ENCODE measurements at places on chromosomes 13 and 19. TPM values are rescaled to one million over a fixed set of nuclear protein-coding genes. Genes with fewer than 3 reads are reported as not detected.
A peak's percentile ranks its signal among the peaks of the same experiment; 100 is the strongest.

DNA sequence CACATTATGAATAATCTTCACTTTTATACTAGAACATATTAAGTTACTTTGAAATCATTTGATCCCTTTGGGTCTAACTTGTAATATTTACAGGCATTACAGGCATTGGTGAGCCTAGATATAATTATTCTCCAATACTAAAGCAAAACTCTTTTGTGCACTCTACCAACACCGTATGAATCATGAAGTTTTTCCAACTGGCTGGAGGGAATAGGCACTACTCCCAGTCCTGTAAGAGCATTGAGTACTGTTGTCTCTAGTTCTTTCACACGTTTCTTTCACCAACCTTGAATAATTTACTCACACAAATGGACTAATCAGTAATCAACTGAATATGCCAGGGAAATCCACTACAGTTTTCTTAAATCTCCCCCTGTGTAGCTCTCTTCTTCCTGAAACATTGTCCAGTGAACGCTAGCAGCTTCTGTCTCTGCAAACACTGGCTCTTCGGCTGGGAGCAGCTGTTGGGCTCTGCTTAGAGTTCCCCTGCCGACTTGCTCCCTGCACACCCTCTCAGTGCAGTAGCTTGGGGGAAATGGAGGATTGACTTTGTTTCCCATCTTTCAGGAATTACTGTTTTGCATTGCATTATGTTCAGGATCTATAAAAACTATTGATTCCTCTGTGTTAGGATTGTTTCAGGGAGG, 476.7 kb downstream of the RFC3 start:
- no peaks in the 10 kb centered on the region for H3K36me3 ChIP-seq
- H3K4me1 ChIP-seq, result no peaks in the 10 kb centered on the region
- H3K27ac ChIP-seq, result no peak overlapping the region
- H3K4me3 ChIP-seq, result no peak overlapping the region

- H3K36me3 ChIP-seq, result peaks cover 93% of the 10 kb centered on the region
- H3K4me1 ChIP-seq, result no peaks in the 10 kb centered on the region
- no peak overlapping the region for H3K4me3 ChIP-seq
- no peaks in the 10 kb centered on the region for H3K27me3 ChIP-seq
- no peak overlapping the region for H3K27ac ChIP-seq
These were observed 18.4 kb upstream of the MYDGF start for GRCh38 chr19:4688587-4688986.

The UPK1A gene
- total RNA-seq, result not detected

The SEMA6B gene
- total RNA-seq, result 20.3 TPM

The ZNF497 gene
- 1.4 TPM for total RNA-seq

The ZFR2 gene
- 0.55 TPM for total RNA-seq

- DNase-seq, result no peak
- no peak overlapping the region for H3K4me3 ChIP-seq
- no peaks in the 10 kb centered on the region for H3K36me3 ChIP-seq
- H3K27me3 ChIP-seq, result no peaks in the 10 kb centered on the region
- H3K27ac ChIP-seq, result no peak overlapping the region
These were observed 178.3 kb downstream of the EFNB2 start for GRCh38 chr13:106357198-106357597.

GRCh38 chr13:28370448-28370847, 124.5 kb downstream of the FLT1 start:
- no peaks in the 10 kb centered on the region for H3K4me1 ChIP-seq
- H3K27me3 ChIP-seq, result no peaks in the 10 kb centered on the region

The ZNF225 gene
- total RNA-seq, result 5.8 TPM

GRCh38 chr13:110877737-110878258, 37.1 kb downstream of the ANKRD10 start:
- no peak for DNase-seq
- no peak overlapping the region for H3K27ac ChIP-seq
- no peak overlapping the region for H3K4me3 ChIP-seq
- H3K27me3 ChIP-seq, result no peaks in the 10 kb centered on the region
- H3K36me3 ChIP-seq, result no peaks in the 10 kb centered on the region

DNA sequence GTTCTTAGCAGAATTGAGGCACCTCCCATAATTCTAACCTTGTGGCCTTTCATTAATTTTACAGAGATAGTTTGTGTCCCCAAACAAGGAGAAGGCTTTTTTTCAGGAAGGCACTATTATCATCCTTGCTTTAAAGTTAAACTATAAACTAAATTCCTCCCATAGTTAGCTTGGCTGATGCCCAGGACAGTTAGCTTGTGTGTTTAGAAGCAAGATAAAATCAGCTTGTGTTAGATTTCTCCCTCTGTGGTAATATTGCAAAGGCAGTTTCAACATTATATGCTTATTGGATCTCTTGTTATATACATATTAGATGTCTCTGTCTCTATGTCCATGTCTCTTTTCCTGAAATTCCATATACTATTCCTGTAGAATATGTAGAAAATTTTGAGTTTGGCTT, 342.7 kb downstream of the TBC1D4 start:
- no peak for DNase-seq
- no peaks in the 10 kb centered on the region for H3K4me1 ChIP-seq
- H3K27ac ChIP-seq, result no peak overlapping the region
- H3K4me3 ChIP-seq, result no peak overlapping the region
- no peaks in the 10 kb centered on the region for H3K36me3 ChIP-seq
- no peaks in the 10 kb centered on the region for H3K27me3 ChIP-seq

DNA sequence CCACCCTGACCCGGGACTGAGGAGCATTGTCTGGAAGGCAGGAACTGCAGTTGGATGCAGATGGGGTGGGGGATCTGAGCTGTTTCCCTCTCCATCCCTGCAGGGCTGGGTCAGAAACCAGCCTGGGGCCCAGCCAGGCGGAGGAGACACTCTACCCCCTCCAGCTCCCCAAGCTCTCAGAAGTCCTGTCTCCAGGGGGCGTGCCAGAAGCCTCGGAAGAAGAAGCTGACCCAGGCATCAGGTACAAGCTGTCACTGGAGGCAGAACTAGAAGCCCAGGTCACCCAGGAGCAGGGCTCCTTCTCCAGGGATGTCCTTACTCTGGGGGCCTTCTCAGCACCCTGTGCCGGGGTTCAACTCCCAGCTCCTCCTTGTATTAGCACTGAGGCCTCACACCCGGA, 15.5 kb downstream of the SIX5 start:
- DNase-seq, result no peak
- H3K27me3 ChIP-seq, result no peaks in the 10 kb centered on the region
- no peaks in the 10 kb centered on the region for H3K4me1 ChIP-seq

GRCh38 chr13:27980280-27980998, 8.1 kb downstream of the URAD start:
- H3K4me1 ChIP-seq, result no peaks in the 10 kb centered on the region
- H3K27ac ChIP-seq, result no peak overlapping the region
- H3K27me3 ChIP-seq, result peaks cover 90% of the 10 kb centered on the region
- H3K4me3 ChIP-seq, result no peak overlapping the region
- no peaks in the 10 kb centered on the region for H3K36me3 ChIP-seq

The GRIK5 gene
- 0.29 TPM for total RNA-seq

The ZNF135 gene
- total RNA-seq, result 4.1 TPM

The ZNF850 gene
- 2.8 TPM for total RNA-seq

- peaks cover 44% of the 10 kb centered on the region for H3K27me3 ChIP-seq
- no peaks in the 10 kb centered on the region for H3K36me3 ChIP-seq
- H3K4me1 ChIP-seq, result no peaks in the 10 kb centered on the region
- no peak for DNase-seq
- no peak overlapping the region for H3K27ac ChIP-seq
These were observed 3.6 kb upstream of the PRODH2 start for GRCh38 chr19:35816262-35816661.

The ZNF749 gene
- total RNA-seq, result 7.5 TPM

The EID2B gene
- 2.4 TPM for total RNA-seq

The DUS3L gene
- 26.8 TPM for total RNA-seq

The RYR1 gene
- 6.5 TPM for total RNA-seq

DNA sequence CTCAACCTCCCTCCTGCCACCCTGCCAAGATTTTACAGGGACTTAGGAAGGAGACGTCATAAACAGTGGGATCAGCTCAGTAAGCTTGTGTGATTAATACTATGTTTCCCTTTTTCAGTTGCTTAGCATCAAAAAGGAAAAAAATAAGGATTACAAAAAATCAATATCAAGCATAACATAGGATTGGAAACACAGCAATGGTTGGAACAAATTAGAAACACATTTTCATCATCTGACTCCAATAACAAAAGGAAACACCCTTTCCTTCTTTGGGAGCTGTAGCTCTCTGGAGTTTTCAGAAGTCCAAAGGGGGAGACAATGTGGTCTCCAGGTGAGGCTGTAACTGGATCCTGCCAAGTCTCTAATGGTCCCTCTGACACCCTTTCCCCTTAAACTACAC, 233.4 kb downstream of the B3GLCT start:
- no peak overlapping the region for H3K27ac ChIP-seq
- no peaks in the 10 kb centered on the region for H3K36me3 ChIP-seq

- no peaks in the 10 kb centered on the region for H3K36me3 ChIP-seq
- H3K4me3 ChIP-seq, result no peak overlapping the region
- DNase-seq, result no peak
- no peaks in the 10 kb centered on the region for H3K27me3 ChIP-seq
- H3K27ac ChIP-seq, result no peak overlapping the region
- H3K4me1 ChIP-seq, result no peaks in the 10 kb centered on the region
These were observed 619.2 kb upstream of the SGCG start for GRCh38 chr13:22561581-22561980.

DNA sequence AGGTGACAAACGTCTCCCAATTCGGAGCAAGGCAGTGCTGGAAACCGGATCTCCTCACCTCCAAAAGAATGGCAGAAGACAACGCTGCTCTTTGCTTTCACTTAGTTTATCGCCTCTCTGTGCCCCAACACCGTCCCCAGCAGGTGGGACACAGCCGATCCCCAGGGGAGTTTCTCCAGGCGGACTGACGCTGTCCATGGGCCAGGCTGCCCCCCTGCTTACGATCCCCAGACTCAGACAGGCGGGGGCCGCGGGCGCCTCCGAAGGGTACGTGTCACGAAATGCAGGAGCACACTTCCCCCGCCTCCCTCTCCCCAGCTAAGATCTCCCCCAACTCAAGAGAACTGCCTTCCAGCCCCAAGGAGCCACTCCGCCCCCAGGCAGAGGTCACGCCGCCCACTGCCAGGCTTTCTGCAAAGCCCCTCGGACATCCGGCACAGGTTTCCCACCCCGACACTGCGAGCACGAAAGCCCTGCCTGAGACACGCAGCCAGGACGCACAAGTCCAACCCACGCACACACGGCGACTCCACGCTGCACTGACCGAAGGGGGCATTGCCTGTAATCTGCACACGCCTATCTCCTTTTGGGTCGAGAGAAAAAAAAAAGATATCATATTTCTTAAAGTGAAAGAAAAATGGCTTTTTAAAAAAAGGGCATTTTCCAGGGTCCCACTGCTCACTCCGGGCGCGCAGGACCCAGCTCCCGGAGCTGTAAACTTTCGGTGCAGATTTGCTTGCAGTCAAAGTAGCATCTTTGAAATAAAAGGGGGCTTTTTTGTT, 2.0 kb downstream of the SPRY2 start:
- H3K4me3 ChIP-seq, result peak overlapping the region; percentile 84
- H3K27ac ChIP-seq, result peak overlapping the region; percentile 95
- no peaks in the 10 kb centered on the region for H3K27me3 ChIP-seq
- H3K4me1 ChIP-seq, result peaks cover 33% of the 10 kb centered on the region
- DNase-seq, result peak; percentile 91

The ZNF253 gene
- total RNA-seq, result 8.1 TPM

The MCEMP1 gene
- total RNA-seq, result 97.9 TPM

GRCh38 chr13:106145997-106146864, 389.2 kb downstream of the EFNB2 start:
- H3K4me3 ChIP-seq, result no peak overlapping the region
- no peaks in the 10 kb centered on the region for H3K36me3 ChIP-seq
- no peaks in the 10 kb centered on the region for H3K27me3 ChIP-seq
- peak overlapping the region; percentile 28 for H3K27ac ChIP-seq
- no peaks in the 10 kb centered on the region for H3K4me1 ChIP-seq
- no peak for DNase-seq

DNA sequence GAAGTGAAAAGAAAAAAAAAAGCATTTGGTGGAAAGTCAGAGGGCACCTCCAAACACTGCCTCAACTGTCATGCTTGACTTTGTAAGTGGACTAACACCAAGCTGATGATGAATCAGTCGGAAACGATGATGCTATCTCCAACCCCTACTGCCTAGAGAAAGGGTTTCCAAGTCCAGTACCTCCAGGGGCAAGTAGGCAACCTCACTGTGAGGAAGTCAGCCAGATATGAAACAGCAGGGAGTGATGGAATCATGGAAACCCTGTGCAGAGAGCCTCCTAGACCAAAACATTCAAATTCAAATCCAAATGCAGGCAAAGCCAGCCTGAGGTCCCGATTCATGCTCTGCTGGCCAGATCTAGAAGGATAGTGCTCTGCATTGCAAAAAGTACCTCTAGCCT, 100.9 kb upstream of the SERP2 start:
- H3K27ac ChIP-seq, result no peak overlapping the region
- DNase-seq, result no peak
- no peaks in the 10 kb centered on the region for H3K36me3 ChIP-seq
- H3K4me1 ChIP-seq, result peaks cover 36% of the 10 kb centered on the region
- no peak overlapping the region for H3K4me3 ChIP-seq

GRCh38 chr13:60411983-60412382, 15.0 kb downstream of the TDRD3 start:
- H3K27me3 ChIP-seq, result no peaks in the 10 kb centered on the region
- no peak for DNase-seq
- H3K27ac ChIP-seq, result no peak overlapping the region
- no peak overlapping the region for H3K4me3 ChIP-seq
- no peaks in the 10 kb centered on the region for H3K36me3 ChIP-seq
- H3K4me1 ChIP-seq, result peaks cover 21% of the 10 kb centered on the region

- no peak for DNase-seq
- H3K36me3 ChIP-seq, result no peaks in the 10 kb centered on the region
- H3K27ac ChIP-seq, result no peak overlapping the region
- H3K4me3 ChIP-seq, result no peak overlapping the region
These were observed 4.9 kb upstream of the ZNF787 start for GRCh38 chr19:56125806-56126590.

- DNase-seq, result no peak
- peaks cover 38% of the 10 kb centered on the region for H3K36me3 ChIP-seq
- no peaks in the 10 kb centered on the region for H3K4me1 ChIP-seq
- no peaks in the 10 kb centered on the region for H3K27me3 ChIP-seq
- H3K4me3 ChIP-seq, result no peak overlapping the region
These were observed 24.2 kb downstream of the EPN1 start for GRCh38 chr19:55699221-55699620.

DNA sequence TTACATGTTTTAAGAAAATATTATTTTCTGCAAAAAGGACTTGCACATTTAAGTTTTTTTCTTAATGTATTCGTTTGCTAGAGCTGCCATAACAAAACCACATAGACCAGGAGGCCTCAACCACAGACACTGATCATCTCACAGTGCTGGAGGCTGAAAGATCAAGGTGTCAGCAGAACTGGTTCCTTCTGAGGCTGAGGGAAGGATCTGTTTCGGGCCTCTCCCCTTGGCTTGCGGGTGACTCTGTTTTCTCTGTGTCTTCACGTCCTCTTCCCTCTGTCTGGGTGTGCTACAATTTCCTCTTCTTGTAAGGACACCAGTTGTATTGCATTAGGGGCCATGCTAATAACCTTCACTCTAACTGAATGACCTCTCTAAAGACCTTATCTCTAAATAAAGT, 364.2 kb downstream of the IRS2 start:
- no peaks in the 10 kb centered on the region for H3K27me3 ChIP-seq
- DNase-seq, result no peak
- H3K4me1 ChIP-seq, result no peaks in the 10 kb centered on the region
- no peaks in the 10 kb centered on the region for H3K36me3 ChIP-seq

The SPART gene
- total RNA-seq, result 86.8 TPM

- H3K36me3 ChIP-seq, result no peaks in the 10 kb centered on the region
- no peaks in the 10 kb centered on the region for H3K4me1 ChIP-seq
- H3K27me3 ChIP-seq, result no peaks in the 10 kb centered on the region
- H3K27ac ChIP-seq, result peak overlapping the region; percentile 51
These were observed 629 bp upstream of the LRRC63 start for GRCh38 chr13:46211116-46211482.

- no peaks in the 10 kb centered on the region for H3K36me3 ChIP-seq
- no peaks in the 10 kb centered on the region for H3K4me1 ChIP-seq
- no peak overlapping the region for H3K27ac ChIP-seq
- DNase-seq, result peak; percentile 28
These were observed 175.0 kb downstream of the URI1 start for GRCh38 chr19:30116984-30117555.

The KIR3DL1 gene
- 0.23 TPM for total RNA-seq
